Glutamatergic neuron (in vitro differentiated cells): ENCODE measurements at places on chromosomes 6 and 20. TPM values are rescaled to one million over a fixed set of nuclear protein-coding genes. Genes with fewer than 3 reads are reported as not detected.

DNA sequence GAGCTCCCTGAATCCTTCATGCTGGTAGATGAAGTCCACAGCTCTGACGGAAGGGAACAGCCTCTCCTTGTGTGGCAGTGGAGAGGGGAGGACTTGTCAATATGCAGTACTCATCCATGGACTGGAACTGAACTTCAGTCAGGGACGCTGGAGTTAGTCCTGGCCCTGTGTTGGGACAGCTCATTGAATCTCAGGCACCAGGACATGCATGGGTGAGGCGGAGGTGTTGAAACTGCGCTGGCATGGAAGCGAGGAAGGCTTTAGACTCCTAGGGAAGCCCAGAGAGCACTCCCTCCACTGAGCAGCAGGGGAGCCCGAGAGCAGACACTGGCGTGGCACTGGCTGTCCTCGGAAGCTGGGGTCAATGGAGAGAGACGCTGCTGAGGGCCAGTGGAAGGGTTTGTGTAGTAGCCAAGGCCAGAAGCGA is 161.3 kb upstream of the GGTLC1 start:
- DNase-seq, result peak; percentile 66

- DNase-seq, result no peak
Measured at GRCh38 chr6:166203003-166203640, 35.5 kb upstream of the TBXT start.

GRCh38 chr6:126440923-126441322 is 101.0 kb downstream of the CENPW start:
- DNase-seq, result no peak

The DUSP22 gene
- 40.4 TPM for total RNA-seq

The PGC gene
- not detected for total RNA-seq
